ENCODE measurements at places on chromosomes 4 and X.

DNA sequence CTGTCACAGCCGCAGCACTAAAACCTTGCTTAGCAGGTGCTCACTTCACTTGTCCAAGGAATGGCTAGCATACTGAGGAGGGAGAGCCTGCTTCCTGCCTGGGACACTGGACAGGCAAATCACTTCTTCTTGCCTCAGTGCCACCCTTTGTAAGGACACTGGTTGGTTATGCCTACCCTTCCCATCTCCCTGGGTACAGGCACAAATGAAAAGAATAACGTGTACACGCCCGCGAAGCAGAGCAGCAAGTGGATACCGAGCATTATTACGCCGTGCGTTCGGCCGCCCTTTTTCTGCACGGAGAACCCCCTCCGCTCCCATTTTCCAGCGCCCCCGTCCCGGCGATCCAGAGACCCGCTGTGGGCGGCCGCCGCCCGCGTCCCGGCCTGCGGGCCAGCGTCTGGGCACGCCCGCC, 338 bp upstream of the KLHL2 start:
- DNase-seq, result peak; percentile 21

DNA sequence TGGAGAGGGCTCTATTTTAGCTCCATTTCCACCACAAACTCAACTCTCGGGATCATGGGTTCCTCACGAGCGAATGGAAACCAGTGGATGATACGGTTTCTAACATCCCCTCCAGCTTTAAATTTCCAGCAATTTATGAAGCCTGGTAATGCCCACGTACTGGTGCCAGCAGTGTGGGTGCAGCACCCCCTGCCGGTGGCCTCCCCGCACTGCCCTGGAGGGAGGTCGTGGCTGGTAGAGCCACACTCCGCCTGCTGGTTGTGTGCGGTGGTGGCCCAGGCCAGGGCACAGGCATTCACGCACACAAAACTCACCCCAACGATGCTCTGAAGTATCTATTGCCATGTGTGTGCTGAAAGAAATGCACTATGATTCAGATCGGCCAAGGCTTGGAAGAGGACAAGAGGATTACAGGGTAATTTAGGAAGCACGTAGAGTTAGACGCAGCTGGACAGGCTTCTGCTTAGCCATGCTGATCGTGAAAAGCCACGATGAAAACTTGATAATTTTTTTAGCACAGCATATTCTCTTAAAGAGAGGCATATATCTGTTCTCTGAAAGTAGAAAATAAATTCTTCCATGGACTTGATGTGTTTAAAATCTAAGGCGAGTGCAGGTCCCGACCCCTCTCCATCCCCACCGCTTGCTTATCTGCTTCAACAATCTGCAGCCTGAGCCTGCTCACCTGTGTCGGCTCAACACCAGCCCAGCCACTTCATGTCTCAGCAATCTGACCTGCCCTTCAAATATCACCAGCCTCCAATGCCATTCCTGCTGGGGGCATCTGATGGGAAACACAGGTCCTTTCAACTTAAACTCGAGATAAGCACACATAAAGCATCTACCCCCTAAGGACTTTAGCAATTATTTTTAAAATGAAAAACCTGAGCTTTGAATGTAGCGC, 59.1 kb downstream of the SCD5 start:
- peak; percentile 54 for DNase-seq

GRCh38 chr4:121861426-121861825, 8.8 kb downstream of the BBS7 start:
- no peak for DNase-seq

DNA sequence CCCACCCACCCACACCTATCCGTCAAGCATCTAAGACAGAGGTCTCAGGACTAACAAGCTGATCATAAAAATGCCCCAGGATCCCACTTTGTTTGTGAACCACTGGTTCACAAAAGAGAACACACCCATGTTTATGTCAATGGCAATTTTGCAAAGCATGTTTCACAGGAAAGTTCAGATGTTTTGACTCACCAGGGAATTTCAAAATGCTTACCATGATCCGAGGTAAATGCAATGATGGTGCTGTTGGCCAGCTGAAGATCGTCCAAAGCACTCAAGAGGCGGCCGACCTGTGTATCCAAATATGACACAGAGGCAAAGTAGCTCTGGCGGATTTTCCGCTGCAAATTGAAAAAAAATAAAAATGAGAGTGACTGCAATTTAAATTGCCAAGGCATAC, 15.0 kb downstream of the IDS start:
- peak; percentile 14 for DNase-seq

GRCh38 chr4:95188701-95189370, 359.9 kb downstream of the UNC5C start:
- no peak for DNase-seq

DNA sequence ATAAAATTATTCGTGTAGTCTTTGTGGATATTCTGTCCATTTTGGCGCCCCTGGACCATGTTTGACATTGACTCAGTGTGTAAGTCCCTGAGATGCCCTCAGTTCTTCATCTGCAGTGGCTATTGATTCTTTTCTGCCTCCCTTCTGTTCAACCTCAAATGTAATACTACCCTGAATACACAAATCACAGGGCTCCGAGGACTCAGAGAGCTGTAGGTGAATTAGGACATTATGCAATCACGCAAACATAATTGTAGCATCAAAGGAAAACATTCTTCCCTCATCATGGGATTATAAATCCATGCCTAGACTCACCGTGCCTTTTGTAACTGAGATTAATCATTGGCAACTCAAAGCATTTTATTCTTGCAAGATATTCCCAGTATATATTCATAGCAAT, 161.4 kb upstream of the PACRGL start:
- no peak for DNase-seq

- DNase-seq, result no peak
Observed at GRCh38 chr4:108783665-108784463, 21.0 kb upstream of the ETNPPL start.

GRCh38 chr4:83387012-83387411, 52.4 kb upstream of the HPSE start:
- DNase-seq, result peak; percentile 12

- peak; percentile 80 for DNase-seq
Observed at GRCh38 chrX:11953615-11954014, 184.7 kb upstream of the FRMPD4 start.

- no peak for DNase-seq
Observed at GRCh38 chrX:35458142-35458541, 340.0 kb upstream of the MAGEB16 start.

DNA sequence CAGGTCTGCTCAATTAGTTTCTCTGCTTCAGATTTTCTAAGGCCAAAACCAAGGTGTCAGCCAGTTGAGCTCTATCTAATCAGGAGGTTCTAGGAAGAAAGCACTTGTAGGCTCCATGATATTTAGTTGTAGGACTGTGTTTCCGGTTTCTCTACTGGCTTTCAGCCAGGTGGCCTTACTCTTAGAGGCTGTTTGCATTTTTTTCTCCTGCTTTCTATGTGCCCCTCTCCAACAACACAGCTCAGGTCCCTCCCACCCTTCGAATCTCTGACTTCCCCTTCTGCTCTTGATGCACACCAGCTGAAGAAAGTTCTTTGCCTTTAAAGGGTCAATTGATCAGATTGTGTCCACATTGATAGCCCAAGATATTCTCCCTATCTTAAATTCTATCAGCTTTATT, 245.2 kb downstream of the RAB28 start:
- no peak for DNase-seq

GRCh38 chr4:146949559-146949958, 3.9 kb upstream of the TTC29 start:
- DNase-seq, result no peak

- no peak for DNase-seq
Observed at GRCh38 chrX:136165406-136165805, 18.1 kb downstream of the FHL1 start.

DNA sequence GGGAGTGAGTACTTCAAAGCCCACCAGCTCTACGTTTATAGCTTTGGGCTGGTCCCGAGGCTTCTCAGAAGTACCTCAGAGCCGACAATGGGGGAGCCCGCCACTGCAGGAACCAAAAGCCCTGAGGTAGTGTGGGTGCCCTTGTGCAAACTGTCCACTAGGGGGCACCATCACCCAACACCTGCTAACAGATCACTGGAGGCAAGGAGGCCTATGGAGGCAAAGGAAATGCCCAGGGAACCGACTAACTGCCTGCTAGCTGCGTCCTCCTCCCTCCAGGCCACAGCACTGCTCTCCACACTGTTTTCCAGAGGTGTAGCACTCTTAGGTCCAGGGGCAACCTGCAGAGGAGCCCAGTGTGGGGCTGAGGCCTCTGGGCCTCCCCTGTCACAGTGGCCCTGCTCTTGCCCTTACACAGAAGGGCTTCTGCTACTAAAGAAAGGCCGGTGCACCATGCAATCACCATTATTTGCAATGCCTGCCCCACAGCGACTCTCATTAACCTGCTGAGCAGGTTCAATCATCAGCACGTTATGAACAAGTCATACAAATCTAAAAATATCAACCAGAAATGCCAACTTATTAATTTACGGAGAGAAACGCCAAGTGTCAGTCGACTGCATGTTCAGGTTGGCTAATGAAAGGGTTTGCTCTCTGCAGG, 159.1 kb downstream of the NSUN7 start:
- peak; percentile 76 for DNase-seq

DNA sequence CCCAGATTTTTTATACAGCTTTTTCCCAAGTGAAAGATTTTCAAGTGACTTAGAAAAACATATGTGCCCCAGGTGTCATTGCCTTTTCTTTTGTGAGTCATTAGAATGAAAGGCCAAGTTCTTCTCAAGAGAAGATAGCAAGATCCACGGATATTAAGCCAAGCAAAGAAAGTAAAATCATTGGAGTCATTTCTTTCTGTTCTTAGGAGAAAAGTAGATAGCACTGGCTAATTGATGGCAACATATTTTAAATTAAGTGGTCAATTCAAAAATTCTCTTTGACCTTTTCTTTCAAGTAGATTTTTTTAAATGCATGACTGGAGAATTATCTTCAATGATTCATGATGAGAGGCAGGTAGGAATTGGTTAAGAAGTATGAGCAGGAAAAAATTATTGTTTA, 94.4 kb downstream of the HHIP start:
- DNase-seq, result no peak

DNA sequence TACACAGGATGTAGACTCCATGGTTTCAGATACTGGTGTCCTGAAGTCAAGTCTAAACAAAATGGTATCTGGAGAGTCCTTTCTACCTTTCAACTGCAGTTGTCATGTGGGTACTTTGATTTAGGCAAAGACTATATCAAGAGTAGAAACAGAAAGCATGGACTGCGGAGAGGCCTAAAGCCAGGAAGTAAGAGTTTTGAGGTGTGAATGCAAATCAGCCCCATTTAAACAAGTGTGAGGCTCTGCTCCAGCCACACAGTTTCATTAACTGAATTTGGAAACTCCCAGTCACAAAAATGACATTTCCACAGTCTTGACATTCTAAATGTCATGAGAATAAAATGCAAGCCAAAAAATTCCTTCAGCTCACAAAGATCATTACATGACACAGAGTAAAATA, 87.2 kb upstream of the MCF2 start:
- no peak for DNase-seq

DNA sequence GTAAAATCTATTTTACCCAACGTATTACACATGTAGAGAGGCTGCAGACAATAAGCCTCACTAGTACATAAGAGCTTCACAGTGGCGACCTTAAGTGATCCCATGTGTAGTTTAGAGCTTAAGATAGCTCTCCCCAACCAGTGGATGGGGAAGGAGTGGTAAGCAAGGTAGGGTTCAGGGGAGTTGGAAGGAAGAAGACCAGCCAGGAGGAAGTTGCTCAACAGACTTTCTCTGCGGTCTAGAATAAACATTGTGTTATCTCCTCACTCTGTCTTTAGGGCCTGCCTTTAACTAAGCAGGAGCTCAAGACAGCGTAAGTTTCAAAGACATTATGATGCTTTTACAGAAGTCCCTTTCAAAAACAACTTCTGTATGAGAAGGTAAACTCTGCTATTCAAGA, 16.8 kb downstream of the MEPE start:
- DNase-seq, result peak; percentile 48

- no peak for DNase-seq
Observed at GRCh38 chr4:124685851-124686250, 26.7 kb downstream of the ANKRD50 start.

GRCh38 chr4:31620476-31620875, 900.3 kb downstream of the PCDH7 start:
- peak; percentile 1 for DNase-seq

GRCh38 chr4:169179609-169180521, 90.9 kb downstream of the SH3RF1 start:
- DNase-seq, result peak; percentile 44

GRCh38 chr4:48931459-48931858, 24.9 kb upstream of the OCIAD2 start:
- no peak for DNase-seq

- no peak for DNase-seq
Observed at GRCh38 chr4:41631523-41631922, 93.6 kb downstream of the LIMCH1 start.

- no peak for DNase-seq
Observed at GRCh38 chrX:49187028-49187394, 838 bp upstream of the PRICKLE3 start.

DNA sequence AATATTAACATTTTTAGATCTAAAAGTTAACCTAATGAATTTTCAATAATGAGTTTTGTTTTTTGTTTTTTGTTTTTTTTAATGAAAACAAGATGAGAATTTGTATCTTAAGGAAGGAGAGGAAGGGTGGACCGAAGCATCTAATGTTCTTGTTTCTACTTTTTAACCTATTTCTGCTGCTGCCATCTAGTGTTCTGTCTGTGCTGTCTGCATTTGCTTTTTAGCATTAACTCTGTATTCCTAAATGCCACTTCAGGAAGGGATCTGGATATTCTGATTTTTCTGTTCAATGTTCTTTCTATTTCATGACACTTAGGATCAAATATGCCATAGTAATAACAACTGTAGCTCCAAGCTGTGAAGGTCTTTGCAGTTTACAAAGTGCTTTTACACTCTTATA, 161.7 kb downstream of the BRWD3 start:
- DNase-seq, result peak; percentile 1

DNA sequence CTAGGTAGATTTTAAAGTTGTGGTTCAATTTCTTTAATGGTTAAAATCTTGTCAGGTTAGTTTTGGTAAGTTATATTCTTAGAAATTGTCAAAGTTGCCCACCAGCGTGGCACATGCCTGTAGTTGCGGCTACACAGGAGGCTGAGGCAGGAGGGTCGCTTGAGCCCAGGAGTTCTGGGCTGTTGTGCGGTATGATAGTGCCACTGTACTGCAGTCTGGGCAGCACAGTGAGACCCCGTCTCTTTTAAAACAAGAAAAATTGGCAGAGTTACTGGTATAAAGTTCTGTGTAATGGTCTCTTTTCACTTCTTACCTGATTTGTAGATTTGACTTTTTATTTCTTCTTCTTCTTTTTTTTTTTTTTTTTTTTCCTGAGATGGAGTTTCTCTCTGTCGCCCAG, 64.4 kb downstream of the FAM193A start:
- DNase-seq, result no peak

DNA sequence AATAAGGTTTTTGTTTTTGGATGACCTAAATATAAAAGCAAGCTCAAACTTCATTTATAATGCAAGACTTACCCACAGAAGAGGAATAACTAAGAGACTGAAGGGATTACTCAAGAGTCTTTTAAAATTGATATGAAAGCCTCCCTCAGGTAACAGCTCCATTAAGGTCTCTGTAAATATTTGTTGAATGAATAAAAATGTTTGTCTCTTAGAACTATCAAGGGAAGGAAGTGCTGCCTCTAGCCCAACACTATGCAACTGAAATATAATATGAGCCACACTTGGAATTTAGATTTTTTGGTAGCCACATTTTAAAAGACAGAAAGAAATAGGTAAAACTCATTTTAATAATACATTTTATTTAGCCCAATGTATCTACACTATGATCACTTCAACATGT, 127.8 kb downstream of the SH3RF1 start:
- DNase-seq, result no peak

- DNase-seq, result no peak
Observed at GRCh38 chr4:66693694-66694093, 851.6 kb downstream of the CENPC start.
